ENCODE measurements at places on chromosomes 7 and 10. TPM values are rescaled to one million over a fixed set of nuclear protein-coding genes. Genes with fewer than 3 reads are reported as not detected.

DNA sequence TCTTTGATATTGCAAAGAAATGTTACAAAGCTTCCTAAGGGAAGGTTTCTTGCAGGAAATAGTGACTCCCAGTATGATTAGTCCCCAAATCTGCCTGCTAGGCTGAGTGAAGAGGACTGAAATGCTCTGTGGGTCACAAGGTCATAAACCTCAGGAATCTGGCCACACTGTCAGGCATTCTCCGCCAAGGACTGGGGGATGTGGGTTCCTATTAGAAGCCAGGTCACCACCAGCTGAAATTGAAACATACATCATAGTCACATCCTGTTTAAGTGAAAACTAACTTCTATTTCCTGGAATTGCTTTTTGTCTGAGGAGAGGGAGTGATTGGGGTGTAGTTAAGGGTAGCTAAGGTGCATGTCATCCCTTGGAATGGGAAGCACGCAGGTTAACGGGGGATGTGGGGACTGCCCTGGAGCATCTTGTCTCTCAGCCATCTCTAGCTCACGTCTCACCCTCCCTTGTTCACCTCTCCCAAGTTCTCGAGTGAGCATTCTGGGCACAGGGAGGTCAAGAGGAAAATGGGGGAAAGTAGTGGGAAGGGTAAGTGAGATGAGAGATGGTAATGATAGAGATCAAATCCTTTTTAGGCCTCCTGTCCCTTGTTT is 12.0 kb upstream of the GSAP start:
- DNase-seq, result no peak

The ZNF777 gene
- 6.1 TPM for total RNA-seq

The FAM171A1 gene
- 7.4 TPM for total RNA-seq

The ANXA8L1 gene
- total RNA-seq, result not detected

DNA sequence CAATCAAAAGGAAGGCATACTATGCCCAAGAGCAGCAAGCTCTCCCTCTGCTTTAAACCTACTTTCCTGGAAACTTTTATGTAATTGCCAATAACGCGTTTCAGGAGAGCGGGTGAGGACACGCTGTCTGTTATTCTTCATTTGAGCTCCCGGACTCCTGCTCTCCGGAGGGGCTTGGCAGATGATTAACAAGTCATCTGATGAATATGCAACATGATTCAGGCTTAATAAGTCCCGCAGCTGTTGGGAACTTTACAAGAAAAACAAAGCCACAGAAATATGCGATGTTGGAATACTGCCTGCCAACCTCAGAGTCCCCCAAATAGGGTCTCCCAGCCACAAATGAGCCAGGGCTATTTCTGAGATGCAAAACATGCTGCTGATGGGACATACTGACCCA is 348.0 kb downstream of the GPAM start:
- DNase-seq, result no peak

The AKR1B1 gene
- 10.8 TPM for total RNA-seq

DNA sequence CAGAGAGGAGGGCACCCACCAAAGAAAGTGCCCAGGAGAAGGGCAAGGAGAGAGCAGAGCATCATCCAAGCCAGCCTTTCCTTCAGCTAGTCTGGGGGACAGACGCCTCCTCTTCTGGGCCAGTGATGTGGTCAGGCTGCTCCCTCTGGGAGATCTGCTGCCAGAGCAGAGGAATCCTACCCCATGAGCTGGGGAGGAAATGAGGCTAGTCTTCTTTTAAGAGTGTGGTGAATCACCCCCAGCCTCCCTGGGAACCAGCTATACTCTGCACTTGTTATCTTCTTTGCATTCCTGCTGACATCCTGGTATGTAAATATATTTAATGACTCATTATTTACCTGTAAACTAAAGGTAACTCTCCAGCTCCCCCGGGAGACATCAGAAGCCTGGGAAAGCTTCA is 41.6 kb upstream of the EPHB6 start:
- DNase-seq, result no peak

Data from uterus (tissue), 4 donors.